ENCODE measurements at places on chromosomes 6 and 20. TPM values are rescaled to one million over a fixed set of nuclear protein-coding genes. Genes with fewer than 3 reads are reported as not detected.
A peak's percentile ranks its signal among the peaks of the same experiment; 100 is the strongest.

DNA sequence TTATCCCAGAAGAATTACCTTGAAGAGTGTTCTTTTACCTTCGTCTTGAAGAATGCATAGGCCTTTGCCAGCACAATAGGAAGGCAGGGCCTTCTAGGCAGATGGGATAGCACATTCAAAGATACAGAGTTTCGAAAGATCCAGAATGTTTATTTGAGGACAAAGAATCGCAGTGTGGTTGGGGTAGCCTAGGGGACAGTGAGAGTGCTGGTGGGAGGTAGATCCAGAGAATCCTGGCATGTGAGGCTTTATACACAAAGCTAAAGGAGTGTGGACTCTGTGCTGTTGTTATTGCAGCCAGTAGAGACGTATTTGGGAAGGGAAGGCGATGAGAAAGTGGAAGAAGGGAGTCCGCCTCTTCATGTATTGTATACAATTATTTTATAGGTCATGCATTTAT lies 186.6 kb downstream of the FARS2 start:
- no peak for DNase-seq

UBR2 gene
- total RNA-seq, result 22.5 TPM

GRCh38 chr6:37622646-37623071 lies 75.0 kb downstream of the MDGA1 start:
- DNase-seq, result peak; percentile 7

- no peak for DNase-seq
Measured at GRCh38 chr6:130995783-130996447, 67.1 kb downstream of the EPB41L2 start.

HLA-DRB1 gene
- total RNA-seq, result 0.76 TPM

RPS10 gene
- total RNA-seq, result 1,291 TPM

DNA sequence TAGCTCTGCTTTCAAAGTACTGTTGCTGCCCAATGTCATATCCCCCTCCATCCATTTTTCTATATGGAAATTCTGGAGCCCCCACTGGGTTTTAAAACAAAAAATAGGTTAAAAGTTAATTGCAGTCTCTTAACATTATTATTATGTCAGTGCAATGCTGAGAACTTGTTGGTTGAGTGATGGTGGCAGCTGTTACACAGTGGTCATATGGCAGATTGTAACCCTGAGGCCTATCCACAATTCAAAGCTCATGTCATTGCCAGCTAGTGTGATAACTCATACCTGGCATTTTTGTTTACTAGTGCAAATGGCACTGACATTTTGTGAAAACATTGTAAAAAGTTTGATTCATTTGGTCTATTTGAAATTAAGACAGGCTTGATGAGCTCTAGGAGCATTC lies 305.7 kb upstream of the FLRT3 start:
- no peak for DNase-seq

- no peak for DNase-seq
Measured at GRCh38 chr6:76004202-76004601, 68.3 kb downstream of the IMPG1 start.

SMLR1 gene
- not detected for total RNA-seq

E2F1 gene
- 7.6 TPM for total RNA-seq

DNA sequence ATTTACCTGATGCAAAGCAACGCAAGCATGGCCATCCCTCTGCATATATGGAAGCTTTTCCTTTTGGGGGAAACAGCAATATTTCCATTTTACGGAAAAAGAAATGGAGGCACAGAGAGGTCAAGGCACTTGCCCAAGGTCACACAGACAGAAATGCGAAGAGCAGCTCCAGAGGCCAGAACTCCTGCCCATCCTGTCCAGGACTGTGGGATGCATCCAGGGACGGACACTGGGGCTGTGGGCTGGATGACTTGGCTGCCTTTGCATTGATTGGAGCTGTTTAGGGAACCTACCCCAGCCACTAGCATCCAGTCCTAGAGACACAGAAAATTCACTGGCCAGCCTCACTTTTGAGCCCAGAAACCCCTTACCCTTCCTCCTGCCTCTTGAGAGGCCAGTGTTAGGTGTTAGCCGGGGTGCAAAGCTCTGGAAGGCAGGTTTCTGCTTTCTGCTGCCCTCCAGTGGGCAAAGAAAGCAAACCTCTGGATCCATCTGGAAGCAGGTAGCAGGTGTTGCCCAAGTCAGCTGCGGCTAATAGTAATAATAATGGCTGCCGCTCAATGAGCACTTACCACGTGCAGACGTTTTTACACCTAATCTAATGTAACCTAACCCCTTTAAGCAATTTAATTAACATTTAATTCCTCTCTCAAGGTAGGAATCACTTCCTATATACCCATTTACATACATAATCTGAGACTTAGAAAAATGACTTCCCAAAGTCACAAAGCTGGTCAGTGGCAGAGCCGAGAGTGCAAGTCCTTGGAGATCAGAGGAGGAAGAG lies 31.7 kb upstream of the CCN5 start:
- DNase-seq, result peak; percentile 68

DNA sequence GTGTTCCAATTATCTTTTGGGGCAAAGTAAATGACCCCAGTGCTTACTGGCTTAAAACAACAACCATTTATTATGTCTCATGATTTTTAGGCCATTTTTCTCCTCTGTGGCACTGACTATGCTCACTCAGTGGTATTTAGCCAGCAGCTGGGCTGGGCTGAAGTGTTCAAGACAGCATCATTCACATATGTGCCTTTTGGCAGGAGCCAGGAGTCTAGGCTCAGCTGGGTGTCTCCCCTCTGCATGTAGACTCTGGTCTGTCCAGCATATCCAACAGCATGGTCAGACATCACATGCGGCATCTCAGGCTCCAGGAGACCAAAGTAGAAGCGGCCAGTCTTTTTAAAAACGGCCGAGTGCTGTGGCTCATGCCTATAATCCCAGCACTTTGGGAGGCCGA lies 120.3 kb upstream of the TOP1 start:
- DNase-seq, result no peak

DNA sequence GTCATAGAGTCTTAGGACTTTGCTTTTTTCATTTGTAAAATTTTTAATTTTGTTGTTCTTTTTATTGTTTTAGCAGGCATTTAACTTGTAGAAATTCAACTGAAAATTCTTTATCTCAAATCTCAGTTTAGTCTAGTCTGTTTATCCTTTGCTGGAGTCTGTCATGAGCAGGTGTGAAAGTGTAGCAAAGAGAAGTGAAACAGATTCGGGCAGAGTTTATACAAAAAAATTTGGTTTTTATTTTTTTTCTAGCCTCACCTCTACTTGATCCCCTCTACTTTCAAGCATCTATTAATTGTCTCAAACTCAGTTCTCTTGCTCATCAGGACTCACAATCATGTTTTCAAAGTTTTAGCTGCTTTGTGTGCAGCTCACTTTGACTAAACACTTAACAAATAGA lies 655.2 kb downstream of the HDGFL1 start:
- DNase-seq, result no peak

DNA sequence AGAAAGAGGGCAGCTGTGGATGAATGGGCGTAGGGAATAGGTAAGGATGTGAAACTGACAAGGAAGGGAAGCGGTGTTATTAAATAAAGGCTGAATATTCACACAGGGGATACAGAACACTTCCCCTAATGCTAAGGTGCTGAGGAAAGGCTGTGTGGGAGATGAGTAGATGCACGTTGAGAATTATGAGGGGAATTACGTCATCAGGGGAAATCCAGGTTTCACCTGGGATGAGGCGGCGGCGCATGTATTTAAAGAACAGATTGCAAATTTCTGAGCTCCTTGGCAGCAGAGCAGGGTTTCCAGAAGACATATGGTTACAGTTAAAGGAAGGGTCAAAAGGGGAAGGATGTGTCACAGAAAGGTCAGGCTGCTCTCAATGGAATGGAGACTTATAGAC lies 28.7 kb upstream of the EDN1 start:
- no peak for DNase-seq

- DNase-seq, result no peak
Measured at GRCh38 chr6:91462241-91462640, 875.4 kb upstream of the MAP3K7 start.

- DNase-seq, result no peak
Measured at GRCh38 chr6:55282115-55282514, 45.2 kb upstream of the GFRAL start.

EYS gene
- total RNA-seq, result 0.13 TPM

TMEM74B gene
- total RNA-seq, result 0.26 TPM

LTB gene
- total RNA-seq, result 6.4 TPM

CGA gene
- total RNA-seq, result not detected

DNA sequence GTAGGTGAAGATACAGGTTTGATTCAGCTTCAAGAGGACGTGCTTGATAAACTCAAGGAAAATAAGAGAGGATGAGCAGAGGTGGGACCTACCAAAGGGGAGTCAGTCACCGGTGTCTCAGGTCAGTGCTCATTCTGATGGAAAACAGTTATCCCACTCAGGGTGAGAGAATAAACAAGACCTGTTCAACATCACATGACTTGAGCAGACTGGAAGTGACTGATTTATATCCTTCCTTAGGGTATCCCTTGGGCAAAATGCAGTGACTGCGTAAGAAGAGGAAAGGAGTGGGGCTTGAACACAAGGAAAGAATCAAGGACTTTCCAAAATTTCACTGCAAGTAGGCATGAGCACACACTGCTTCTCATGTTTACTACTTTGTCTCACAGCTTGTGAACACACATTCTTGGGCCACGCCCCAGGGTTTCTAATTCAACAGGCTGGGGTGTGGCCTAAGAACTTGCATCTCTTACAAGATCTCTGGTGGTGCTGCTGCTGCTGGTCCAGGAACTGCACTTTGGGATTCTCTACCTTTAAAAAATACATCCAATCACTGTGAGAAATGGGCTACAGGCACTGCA lies 11.6 kb downstream of the CST3 start:
- DNase-seq, result no peak

EIF2S2 gene
- total RNA-seq, result 61.9 TPM

- no peak for DNase-seq
Measured at GRCh38 chr6:14365393-14365792, 247.8 kb downstream of the CD83 start.

DNA sequence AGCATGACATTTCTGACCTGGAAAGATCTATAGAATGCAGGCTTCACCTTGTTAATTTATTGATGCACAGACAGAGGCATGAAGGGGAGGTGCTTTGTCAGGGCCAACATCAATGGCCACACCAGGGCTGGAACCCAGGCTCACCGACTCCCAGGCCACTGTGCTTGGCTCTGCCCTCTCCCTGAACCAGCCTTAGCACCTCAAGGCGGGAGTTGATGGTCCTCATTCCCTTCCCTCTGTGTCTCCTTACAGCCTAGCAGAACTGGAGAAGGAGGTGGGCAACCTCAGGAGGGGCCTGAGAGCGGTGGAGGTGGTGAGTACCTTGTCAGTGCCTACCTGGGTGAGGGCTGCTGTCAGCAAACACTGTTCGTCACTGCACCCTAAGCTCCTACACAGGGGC lies 35.6 kb downstream of the MOCS1 start:
- DNase-seq, result no peak

DNA sequence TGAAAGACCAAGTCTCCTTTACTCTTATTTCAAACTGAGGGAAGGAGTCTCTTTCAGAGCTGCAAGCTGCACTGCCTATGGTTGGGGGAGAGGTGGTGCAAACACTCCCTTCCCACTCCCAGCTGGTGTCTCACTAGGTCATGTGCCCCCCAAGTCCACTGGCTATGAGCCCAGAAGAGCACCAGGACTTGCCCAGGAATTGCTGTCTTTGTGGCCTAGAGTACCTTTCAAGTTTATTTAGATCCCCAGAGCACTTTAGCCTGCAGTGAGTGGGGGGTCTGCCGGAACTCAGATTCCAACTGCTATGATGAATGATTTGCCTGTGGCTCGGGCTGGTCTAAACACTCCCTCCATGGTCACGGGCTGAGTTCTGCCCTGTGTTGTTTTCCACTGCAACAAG lies 192.6 kb upstream of the CITED2 start:
- DNase-seq, result no peak

DNA sequence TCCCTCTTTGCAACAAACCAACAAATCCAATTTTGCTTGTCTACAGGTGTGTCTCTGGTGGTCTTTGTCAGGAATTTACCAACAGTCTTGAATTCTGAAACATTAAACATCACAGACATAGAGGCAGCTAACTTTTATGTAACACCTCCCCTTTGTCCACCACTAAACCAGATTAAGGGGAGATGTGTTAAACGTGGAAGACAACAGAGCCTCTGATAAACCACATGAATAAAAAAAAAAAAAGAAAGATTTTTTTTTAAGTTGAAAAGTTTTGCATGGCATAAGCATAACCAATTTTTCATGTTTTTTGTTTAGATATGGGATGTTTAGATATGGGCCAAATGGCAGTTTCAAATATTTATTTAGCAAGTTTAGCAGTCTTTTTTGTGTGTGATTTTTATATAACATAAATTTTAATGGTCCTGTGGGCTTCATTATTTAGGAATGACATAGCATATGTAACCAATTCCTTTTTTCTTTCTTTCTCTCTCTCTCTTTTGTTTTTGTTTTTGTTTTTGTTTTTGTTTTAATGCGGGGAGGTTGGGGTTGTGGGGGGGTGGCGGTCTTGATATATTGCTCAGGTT lies 60.7 kb upstream of the BTN3A2 start:
- DNase-seq, result no peak

VIP gene
- total RNA-seq, result 0.39 TPM

PI16 gene
- not detected for total RNA-seq

DNA sequence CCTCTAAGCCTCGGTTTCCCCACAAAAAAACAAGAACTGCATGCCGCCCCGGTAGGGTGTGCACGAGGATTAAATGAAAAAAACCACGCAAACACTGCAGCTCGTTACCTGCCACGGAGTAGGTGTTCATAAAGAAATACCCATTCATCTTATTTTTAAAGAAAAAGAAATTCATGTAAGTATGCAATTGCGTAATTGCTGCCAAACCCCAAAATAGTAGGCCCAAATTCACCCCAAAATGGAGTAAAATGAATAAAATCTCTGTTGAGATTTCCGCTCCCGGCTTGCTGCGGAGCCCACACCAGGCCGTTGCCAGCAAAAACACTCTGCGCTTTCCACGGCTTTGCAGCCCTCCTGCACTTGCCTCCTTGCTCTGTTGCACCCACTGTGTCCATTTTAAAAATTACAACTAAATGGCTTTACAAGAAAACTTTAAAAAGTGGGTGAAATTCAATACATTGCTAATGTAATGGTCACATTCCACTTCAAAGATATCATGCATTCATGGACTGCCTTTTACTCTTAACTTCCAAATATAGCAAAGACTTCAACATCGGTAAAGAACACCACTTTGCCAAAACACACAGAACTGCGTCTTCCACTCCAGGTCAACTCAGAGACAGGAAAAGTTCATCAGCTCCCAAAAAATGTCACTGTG lies 125.0 kb downstream of the ZMYND8 start:
- DNase-seq, result no peak

- DNase-seq, result no peak
Measured at GRCh38 chr6:166942393-166943168, 13.8 kb downstream of the RNASET2 start.

- no peak for DNase-seq
Measured at GRCh38 chr6:104003803-104004516, 855.8 kb downstream of the HACE1 start.

DNA sequence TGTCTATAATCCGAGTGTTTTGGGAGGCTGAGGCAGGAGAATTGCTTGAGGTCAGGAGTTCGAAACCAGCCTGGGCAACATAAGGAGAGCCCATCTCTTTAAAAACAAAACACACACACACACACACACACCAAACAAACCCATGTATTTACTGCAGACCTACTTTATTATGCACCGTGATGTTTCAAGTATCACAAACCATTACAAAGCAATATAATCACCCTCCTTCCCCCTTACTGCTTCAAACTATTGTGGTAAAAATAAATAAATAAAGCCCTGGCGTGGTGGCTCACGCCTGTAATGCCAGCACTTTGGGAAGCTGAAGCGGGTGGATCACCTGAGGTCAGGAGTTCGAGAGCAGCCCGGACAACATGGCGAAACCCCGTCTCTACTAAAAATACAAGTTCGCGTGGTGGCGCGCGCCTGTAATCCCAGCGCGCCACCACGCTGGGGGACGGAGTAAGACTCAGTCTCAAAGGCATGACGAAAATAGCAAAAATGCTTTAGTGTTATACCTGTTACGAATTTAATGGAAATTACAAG lies 1.5 kb downstream of the TBCC start:
- no peak for DNase-seq

SLC17A9 gene
- 6.2 TPM for total RNA-seq

All from dermis microvascular lymphatic vessel endothelial cell (primary cell).